DMS 273 treated with DMSO at 0.1 percent for 48 hours (cell line): ENCODE measurements at places on chromosomes 1 and 21.

DNA sequence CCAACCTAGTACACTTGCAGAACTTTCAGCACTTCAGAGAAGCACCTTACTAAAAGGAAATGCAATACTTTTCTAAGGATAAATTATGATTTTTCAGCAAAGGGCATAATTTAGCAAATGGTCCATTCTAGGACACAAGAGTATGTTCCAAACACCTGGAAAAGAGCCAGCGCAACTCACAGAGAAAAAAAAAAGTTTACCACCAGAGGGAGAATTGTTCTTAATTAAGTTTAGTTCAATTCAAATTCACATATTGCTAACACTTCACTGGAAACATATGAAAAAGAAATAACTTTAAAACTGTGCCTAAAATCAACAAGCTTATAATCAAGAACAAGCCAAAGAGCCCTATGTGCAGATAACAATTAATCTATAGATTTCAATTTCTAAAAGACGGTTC, 338.1 kb downstream of the SEC16B start:
- DNase-seq, result no peak

DNA sequence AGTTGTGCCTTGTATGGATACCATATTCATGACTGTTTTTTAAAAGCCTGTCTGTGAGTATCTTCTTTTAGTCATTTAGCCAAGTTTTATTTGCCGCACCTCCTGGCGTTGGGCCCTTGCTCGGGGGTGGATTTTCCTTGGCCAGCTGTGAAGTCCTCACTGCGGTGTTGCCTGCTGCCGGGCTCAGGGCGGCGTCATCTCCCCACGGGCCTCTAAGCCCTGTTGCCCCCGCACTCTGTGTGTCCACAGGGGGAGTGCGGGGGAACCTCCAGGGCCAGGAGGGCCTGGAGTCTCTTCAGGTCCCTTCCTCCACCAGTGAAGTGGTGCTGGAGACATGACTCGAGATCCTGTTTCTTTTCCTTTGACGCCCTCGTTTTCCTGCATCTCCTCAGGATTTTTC, 65.8 kb upstream of the DIP2A start:
- DNase-seq, result no peak

DNA sequence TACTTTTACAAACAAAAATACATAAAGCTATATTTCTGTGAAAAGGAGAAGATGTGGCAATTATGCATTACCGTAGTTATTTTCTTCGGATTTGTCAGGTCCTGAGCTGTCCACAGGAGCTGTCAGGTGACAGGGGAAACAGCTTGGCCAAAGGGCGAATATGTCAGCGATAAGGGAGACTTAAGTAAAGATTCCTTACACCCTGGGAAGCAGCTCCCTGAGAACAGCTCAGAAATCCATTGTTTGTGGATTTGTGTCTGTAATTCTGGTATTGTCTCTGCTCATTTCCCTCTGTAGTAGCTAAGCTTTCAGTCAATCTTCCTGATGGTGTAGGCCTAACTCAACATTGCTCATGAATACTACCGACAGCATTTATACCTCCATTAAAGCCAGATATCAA, 7.1 kb upstream of the CD34 start:
- no peak for DNase-seq

GRCh38 chr1:228803421-228803820, 68.1 kb downstream of the RHOU start:
- no peak for DNase-seq
